T-helper 22 cell (primary cell): ENCODE measurements at places on chromosomes 4 and X.

DNA sequence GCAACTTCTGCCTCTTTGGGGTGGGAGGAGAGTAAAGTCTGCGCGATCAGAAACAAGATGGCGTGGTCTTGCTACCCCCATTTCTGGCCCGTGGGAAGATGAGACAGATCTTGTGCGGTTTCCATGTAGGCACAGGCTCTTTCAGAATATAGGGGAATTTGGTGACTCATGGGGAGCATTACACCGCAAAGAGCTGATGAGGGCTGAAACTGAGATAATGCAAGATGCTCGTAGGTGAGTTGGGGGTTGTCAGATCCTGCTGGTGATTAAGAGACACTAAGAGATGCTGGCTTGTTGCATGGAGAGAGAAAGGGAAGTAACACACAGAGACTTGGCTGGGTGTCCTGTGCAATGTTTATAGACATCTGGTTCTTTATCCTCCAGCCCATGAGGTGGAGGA lies 1.5 kb downstream of the EVC start:
- no peak for DNase-seq

DNA sequence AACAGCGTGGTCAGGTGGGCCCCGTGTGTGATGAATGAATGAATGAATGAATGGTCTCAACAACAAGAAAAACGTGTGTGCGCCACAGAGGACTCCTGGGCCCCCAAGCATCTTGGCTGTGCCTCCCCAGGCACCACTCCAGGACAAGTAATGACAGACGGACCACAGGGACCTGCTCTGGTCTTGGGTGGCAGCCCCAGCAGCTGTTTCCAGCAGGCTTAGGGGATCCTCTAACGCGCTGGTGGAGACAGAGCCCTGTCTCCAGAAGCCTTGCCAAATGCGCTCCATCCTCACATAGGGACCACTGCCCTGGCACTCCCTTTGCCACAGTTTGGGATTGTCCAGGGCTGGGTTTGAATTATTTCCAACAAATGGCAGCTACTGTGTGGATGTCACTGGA lies 39.1 kb downstream of the PSAPL1 start:
- no peak for DNase-seq

- no peak for DNase-seq
Measured at GRCh38 chrX:25807022-25807421, 331.1 kb upstream of the MAGEB18 start.

- DNase-seq, result no peak
Measured at GRCh38 chr4:142846108-142846728, at the start of gene INPP4B. TSS of gene INPP4B (minus strand) at chr4:142846301.

- no peak for DNase-seq
Measured at GRCh38 chrX:101370888-101371504, 15.0 kb downstream of the BTK start.

GRCh38 chr4:152104356-152104755 lies 343.5 kb upstream of the GATB start:
- DNase-seq, result no peak

DNA sequence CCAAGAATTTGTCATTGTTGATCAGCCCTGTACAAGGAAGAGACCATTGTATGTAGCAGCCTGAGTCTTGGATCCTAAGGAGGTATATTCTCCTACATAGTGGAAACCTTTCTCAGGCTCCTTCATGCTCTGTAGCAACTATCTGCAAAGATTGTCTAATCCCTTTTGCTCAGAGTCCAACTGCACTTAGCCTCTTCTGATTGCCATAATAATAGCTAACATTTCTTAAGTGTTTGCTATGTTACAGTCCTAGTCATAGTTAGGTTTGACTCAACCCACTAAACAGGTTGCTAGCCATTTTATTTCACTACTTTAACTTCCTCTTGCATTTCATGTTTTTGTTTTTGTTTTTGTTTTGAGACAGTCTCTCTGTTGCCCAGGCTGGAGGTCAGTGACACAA lies 50.8 kb upstream of the SLC16A2 start:
- DNase-seq, result no peak

GRCh38 chr4:126955292-126956183 lies 677.2 kb upstream of the INTU start:
- no peak for DNase-seq

DNA sequence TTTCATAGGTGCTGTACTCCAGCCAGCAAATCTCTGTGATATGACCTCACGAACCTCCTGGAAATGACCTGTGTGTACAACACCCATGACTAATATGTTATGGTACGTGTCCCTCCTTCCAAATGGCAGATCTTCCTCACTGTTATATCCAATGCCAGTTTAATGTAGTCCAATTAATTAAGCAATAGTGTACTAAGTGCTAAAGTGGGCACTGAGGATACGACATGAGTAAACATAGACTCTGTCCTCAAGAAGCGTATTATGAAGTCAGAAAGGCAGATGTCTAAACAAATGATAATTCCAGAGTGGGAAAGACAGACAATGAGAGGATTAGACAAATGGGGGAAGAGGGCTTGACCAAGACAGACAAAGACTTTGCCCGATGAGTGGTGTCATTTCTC lies 33.9 kb downstream of the GPRIN3 start:
- no peak for DNase-seq

DNA sequence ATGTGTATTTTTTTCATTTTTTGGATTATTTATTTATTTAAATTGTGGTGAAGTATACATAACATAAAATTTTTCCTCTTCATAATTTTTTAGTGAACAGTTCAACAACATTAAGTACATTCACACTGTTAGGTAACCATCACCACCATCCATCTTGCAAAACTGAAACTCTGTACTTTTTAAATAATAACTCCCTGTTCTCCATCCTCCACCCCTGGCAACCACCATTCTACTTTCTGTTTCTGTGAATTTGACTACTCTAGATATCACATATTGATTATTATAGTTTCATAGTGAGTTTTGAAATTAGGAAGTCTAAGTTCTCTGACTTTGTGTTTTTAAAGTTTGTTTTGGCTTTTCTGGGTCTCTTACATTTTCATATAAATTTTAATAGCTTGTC lies 89.3 kb upstream of the STX18 start:
- DNase-seq, result no peak

DNA sequence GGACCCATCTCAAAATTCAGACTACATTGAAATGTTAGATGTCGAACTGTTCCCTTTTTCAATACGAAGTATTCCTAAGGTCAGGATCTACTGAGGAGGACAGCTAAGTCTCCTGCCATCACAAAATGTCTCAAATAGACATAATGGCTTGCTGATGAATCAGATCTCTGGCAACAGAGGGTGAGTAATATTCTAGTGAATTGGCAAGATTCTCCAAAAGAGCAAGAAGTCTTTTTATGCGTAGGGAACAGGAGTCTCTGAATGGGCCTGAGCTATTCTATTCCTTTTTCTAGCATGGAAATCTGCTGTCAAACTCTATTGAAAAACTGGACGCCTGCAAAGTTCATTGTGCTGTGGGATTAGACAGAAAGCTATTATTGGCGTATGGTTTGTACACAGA lies 145.4 kb downstream of the FNIP2 start:
- DNase-seq, result no peak

GRCh38 chr4:20288047-20288650 lies 36.4 kb downstream of the SLIT2 start:
- no peak for DNase-seq

DNA sequence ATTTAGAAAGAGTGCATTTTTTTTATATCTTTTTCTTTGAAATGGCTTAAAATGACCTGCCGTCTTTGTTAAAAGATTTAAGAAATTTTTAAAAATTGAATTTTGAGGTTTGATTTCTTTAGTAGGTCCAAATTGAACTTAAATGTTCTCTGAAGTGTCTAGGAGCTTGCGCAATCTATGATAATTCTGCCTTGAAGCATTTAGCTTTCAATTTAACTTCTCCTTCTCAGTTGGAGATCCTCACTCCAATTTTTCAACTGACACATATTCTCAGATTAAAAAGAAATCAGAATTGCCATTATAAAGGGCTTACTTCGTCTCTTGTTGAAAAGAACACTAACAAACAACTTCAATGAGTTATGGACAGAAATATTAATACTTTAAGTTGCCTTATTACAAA lies 273.5 kb downstream of the TMA16 start:
- DNase-seq, result no peak

GRCh38 chr4:30495651-30496310 lies 224.4 kb upstream of the PCDH7 start:
- DNase-seq, result no peak

DNA sequence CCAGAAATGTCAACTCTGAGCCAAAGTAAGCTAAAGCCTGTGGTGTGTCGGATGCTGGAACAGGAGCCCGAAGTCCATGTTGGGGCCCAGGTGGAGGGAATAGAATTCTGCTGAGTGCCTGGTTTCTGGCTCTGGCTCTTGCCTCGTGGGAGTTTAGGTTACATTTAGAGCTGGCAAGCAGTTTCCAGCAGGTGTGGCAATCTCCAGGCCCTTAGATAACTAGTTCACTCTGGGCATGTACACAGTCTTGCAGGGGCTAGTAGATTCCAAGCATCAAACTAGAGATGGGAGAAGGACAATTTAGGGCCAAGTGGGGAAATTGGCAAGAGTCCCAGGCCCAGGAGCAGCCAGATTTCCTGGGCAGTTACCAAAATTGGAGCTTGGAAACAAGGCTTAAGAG lies 56.3 kb upstream of the STOX2 start:
- no peak for DNase-seq

GRCh38 chrX:54184474-54184873 lies 1.4 kb upstream of the FAM120C start:
- DNase-seq, result no peak

DNA sequence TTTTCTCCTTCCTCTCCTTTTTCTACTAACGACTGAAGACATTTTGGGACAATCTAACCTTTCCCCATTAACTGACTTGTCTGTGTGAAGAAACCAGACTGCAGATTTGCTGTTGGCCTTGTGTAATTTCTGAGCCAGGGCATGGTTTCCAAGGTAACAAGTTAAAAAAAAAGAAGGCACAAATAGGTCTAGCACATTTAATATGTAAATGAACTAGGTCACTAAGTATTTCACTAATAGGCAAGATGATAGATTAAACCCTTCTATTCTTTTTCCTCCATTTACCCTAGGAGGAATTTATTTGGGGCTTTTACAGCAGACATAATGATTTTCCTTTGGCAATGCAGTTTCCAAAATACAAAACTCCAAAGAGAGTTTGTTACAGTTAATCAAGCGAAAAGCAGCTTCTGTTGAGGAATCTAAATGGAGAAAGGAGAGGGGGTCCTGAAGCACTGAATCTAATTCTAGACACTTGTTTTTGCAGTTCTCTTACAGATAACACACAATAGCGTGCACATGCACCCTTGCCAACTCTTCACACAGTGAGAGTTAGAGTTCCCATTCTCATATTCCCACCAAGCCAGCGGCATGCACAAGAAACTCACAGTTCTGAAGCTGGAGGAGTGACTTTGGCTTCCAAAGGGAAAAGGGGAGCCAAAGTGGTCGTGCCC lies 72.0 kb downstream of the TSPAN5 start:
- no peak for DNase-seq

DNA sequence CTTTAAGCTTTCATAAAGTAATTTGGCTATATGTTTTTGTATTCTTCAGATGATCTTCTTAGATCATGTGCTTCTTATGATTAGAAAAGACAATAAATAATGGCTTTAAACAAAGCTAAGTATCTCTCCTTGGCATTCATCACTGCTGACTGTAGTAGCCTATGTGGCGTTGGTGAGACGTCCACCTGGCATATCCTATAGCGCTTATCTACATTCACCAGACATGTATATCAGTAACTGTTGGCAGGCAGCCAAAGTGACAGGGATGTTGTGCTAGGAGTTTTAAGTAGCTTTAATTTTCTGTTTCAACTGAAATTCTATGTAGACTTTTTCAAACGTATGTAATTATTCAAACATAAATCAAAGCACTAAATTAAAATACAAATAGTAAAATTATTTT lies 276.4 kb downstream of the IL15 start:
- DNase-seq, result no peak

DNA sequence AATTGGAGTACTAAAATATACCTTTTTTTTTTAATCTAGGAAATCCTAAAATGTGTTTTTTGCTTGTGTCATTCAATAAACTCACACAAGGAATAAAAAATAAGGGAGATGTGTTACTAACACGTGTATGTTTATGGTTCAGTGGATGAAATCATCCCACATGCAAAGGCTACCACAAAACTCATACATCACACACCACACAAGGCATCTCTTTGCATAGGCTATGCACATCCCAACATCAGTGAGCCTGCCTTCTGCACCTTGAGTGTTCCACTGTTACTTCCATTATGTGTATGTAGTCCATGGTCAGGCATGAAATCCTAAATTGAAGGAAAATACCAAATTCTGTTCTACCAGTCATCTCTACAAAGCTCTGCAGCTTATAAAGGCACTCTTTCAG lies 213.1 kb downstream of the DCTD start:
- no peak for DNase-seq

GRCh38 chrX:20394451-20394850 lies 127.7 kb upstream of the RPS6KA3 start:
- DNase-seq, result no peak

DNA sequence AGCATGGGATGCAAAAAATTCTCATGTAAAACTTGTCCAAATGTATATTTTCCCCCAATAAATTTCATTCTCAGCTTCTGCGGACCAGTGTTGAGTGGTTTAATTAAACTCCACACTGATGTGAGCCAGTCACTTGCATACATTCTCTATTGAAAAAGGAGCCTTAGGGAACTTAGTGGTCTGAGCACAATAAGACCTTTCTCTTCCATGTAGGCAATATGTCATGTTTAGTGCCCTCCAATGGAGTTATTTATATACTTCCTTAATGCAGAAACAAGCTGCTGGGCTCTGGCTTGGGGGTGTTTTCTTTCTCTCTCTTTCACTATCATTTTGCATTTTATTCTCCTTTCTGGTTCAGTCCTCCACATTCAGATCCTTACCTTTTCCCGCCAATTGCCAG lies 196.9 kb downstream of the ANAPC10 start:
- DNase-seq, result no peak

DNA sequence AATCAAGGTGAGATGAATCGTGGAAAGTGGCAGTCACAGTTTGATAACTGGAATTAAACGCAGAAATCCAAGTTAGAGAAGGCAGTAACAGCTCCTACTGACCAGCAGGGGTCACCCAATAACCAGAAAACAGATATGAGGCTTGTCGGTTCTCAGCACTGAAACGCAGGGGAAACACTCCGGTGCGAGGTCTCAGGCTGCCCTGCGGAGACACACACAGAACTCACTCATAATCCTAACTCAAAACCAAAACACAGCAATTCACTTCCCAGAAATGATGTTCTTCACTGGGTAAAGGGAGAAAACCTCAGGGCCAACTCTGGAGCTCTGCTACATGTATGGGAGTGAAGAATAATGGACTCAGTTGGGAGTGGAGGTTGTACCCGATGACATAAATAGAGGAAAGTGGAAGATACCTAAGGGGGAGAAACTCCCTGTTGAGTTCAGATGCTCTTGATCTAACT lies 384.4 kb downstream of the RAPGEF2 start:
- no peak for DNase-seq
